Hematopoietic multipotent progenitor cell treated with erythropoietin and hydrocortisone succinate and interleukin-3 and kit ligand, for 15 days (in vitro differentiated cells): ENCODE measurements at places on chromosomes 3 and 15.

- DNase-seq, result no peak
Measured at GRCh38 chr3:24388159-24388558, 106.5 kb downstream of the THRB start.

DNA sequence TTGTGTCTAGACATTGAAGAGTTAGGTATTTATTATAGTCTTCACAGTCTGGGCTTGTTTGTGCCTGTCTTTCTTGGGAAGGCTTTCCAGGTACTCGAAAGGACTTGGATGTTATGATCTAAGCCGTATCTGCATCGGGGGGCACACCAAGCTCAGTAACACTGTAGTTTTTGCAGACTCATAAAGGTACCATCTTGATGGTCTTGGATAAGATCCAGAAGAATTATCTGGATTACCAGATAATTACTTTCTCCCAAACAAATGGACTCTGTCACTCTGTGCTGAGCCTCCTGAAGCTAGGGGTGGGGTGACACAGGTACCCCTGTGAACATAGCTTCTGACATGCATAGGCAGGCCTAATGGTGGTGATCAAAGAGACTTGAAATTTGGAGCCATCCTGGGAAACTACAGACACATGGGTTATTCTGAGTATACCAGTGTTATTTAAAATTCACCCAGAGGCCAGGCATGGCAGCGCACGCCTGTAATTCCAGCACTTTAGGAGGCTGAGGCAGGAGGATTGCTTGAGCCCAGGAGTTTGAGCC lies 238.6 kb upstream of the TPM1 start:
- DNase-seq, result no peak

DNA sequence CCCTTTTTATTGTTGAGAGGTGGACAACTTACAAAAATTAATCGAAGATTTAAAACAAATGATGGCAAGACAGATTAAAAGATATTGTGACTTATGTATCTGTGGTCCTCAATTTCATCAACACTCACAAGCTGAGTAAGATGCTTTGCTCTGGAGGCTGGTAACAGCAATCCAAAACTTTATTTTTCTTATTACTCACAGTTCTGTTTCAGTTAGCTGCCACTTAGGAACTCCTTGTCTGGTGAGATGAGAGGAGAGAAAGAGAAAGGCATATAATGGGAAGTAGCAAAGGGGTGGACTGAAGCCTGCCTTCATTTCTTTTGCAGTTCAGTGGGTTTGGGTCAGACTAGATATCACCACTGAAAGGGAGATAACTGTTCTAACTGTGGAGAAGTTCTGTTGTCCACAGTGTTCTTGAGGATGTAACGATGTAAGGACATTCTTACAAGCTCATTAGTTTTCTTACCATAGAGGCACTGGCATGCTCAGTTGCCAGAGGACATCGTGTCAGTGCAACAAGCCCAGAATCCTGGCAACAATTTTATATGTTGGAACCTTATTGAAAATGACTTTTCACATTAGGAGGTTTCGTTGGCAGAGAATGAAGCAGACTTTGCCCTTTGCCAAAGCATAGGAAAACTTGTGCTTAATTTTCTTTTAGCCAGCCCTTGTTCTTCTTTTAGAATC lies 93.6 kb downstream of the PLCL2 start:
- no peak for DNase-seq

DNA sequence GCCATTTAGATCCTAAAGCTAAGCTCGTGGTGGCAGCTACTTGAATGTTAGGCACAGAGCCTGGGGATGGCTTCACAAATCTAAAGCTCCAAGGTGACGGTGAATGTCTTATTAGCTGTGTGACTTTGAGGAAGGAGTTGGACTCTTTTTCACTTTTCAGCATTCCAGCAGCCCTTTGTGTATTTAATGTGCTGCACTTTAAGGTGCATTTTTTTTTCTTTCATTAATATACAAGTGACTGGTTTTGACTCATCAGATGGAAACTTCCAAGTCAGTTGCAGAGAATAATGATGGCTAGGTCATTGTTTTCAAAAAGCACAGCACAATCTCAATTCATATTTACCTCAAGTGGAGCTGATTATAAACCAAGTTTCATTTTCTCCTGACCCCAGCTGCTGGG lies 55.8 kb downstream of the TMED3 start:
- DNase-seq, result no peak

GRCh38 chr3:47407896-47408838 lies 27.3 kb downstream of the PTPN23 start:
- DNase-seq, result no peak

- no peak for DNase-seq
Measured at GRCh38 chr3:42639192-42639591, 14.3 kb upstream of the ZBTB47 start.

GRCh38 chr15:81530271-81530691 lies 156.3 kb upstream of the TMC3 start:
- DNase-seq, result no peak

DNA sequence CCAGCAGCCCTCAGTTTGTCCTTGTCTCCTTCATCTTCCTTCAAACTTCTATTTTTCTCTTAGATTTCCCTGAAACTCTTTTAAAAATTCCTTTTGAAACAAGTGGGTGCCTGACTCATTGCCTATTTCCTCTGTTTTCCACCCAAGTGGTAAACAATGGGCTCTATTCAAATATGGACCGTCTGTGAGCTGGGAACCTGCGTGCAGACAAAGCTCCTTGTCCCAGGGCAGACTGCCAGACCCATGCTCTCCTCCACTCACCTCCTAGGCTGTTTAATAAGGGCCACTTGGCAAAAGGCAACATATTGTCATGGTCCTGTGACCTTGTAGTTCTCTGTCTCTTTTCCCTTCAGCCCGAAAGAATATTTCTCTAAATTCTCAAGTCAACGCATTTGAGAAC lies 332.7 kb upstream of the THBS1 start:
- no peak for DNase-seq

GRCh38 chr15:48073881-48074280 lies 46.9 kb upstream of the SLC24A5 start:
- no peak for DNase-seq

DNA sequence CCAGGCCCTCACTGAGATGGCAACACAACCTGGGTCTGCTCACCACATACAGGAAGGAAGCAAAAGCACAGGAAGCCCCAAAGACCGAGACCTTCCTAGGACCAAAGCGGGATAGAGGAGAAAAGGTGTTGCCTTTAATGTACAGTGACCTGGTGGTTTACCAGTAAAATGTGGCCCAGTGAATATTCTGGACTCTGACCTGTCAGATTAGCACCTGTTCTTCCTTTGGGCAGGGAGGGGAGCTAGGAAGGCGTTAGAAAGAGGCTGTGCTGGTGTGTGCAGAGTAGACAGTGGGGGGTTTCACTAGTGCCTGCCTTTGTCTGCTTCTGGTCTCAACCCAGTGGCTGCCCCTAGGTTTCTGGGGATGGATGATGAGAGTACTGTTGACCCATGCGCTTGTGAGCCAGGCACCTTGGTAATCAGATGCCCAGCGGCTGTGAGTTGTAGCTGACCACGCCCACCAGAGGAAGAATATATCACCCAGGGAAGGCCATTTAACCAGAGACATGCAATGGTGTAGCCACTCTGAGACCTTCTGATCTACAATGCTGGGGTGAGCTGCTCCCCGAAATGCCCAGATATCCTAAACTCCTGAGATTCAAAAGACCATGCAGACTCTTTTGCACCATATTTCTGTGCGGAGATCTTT lies 90.1 kb upstream of the NEO1 start:
- DNase-seq, result no peak

DNA sequence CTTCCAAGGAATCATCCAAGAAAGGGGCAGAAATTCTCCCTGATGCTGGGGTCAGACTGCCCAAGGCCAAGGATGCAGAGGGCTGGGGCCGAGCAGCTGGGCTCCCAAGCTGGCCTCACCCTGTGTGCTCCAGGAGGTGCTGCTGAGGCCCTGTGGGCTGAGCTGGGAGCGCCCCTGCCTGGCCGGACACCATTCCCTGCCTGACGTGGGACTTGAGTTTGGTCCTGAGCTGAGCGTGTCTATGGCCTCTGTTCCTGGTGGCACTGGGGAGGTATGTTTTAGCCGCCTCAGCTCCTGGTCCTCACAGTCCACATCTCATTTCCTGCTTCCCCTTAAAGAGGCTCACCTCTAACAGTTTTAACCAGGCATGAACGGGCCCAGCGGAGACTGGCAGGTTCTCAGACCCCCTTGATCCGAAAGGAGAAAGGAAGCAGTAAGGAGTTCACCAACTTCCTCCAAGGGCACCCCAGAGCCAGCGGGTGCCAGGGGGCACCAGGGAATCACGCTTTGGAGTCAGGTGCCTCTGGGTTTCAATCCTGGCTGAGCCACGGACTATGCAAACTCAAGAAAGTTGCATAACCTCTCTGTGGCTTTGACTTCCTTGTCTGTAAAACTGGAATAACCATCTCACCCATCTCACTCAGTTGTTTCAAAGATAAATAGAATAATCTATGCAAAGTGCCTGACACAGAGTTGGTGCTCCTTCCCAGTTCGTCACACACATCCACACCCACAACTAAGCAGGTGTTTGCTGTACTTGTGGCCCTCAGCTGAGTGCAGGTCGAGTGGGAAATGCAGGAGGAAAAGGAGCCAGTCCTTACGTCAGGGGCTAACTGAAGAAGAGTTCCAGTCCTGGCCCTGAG lies 48.6 kb downstream of the SLC12A8 start:
- DNase-seq, result no peak

GRCh38 chr3:176430244-176431037 lies 766.8 kb downstream of the TBL1XR1 start:
- no peak for DNase-seq
